ENCODE measurements at places on chromosomes 16 and 17.
A peak's percentile ranks its signal among the peaks of the same experiment; 100 is the strongest.

DNA sequence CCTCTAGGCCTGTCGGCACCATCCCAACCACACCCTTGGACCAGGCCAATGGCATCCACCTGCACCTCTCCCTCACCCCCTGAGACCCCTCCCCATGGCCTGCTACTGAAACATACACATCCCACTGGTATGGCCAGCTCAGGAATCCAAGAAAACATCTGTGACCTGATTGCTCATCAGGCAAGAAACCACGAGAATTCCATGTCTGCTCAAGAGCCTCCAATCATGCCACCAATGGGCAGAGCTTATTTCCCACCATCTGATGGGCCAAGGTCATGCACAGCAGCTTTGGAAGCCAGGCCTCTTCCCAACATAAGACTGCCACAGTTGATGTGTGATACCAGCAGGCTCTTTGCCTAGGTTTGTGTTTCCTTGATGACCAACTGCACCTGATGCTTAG, 190.1 kb downstream of the C16orf78 start:
- no peak for DNase-seq

DNA sequence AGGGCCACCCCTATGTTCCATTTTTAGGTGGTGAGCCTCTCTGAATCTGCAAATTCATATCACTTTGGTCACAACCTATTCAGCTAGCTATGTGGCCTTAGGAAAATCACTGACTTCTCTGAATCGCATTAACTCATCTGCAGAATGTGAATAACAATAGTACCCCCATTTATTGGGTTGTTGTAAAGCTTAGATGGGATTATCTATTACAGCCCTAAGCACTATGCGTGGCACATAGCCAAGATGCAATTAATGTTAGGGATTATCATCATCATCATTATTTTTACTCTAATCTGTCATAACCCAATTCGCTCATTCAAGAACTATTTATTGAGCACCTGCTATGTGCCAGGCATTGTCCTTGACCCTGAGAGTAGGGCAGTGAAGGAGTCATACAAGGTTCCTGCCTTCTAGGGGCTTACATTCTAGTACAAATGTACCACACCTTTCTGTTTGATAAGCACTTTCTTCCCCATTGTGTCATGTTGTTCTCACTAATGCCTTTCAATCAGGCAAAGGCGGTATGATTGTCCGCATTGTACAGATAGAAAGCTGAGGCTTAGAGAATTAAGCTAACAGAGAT, 38.5 kb downstream of the CHD9 start:
- DNase-seq = no peak

DNA sequence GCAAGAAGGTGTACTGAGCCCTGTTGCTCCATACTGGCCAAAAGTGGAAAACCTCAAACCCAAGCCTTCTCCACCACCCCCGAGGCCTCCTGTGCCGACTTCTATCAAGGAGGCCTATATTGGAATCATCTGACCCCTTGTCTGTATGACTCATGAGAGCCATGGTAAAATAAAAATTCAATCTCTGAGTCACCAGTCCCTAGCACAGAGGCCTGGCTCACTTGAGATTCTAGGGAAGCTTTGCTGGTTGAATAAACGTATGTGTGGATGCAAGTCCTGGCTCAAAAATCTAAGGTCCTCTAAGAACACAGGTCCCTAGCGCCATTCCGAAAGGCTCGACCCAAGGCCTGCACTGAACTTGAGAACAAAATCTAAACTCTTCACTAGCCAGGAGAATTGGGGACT, 15.0 kb downstream of the NSMCE1 start:
- no peak for DNase-seq

DNA sequence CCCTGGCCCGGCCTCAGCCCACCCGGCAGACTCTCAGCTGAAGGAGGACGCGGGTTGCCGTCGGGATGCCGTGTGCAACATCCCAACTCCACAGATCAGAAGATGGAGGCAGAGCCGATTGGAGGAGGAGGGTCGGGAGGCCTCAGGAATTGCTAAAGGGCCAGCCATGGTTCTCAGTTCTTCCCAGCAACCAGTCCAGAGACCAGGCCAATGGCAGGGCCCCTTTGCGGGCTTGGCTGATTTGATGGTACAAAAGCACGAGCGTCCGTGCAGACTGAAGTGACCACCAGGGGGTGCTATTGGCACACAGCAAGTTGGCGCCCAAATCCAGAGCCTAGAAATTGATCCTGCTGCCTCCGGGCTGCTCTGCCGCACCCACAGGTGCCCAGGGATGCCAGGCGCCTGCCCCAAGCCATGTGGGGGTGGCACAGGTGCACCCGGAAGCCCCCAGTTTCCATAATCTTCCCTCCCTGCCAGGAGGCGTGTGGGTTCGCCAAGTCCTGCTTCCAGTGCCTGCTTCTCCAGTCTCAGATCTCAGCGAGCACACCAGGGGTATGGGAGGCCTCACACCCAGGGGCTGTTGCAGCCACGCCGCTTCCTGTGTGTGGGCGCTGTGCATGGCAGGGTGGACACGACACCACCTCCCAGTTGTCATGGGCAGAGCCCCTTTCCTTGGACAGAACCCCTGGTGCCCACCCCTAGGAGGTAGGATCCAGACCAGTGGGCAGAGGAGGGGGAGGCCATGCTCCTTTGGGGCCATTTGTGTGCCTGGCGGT, 7.1 kb upstream of the TEX19 start:
- peak; percentile 65 for DNase-seq

DNA sequence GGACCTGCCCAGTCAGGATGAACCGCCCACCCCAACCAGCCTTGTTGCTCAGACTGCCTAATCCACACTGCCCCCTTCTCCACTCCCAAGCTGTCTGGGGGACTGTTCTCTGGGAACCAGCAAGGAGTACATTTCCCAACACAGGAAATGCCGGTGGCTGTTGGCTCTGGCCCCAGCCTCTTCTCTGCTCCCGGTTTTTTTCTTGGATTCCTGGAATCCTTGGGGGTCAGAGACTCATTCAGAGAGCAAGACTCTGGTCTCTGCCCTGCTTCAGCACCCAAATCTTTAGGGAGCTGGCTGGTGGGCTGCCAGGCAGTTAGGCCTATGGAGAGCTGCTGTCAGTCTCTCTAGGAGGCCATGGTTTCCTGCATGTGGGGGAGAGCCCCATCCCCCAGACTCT, 10.8 kb upstream of the MTMR4 start:
- DNase-seq = no peak

GRCh38 chr17:61144137-61144536, 255.5 kb upstream of the TBX2 start:
- no peak for DNase-seq
